ENCODE measurements at places on chromosomes 7 and 10. TPM values are rescaled to one million over a fixed set of nuclear protein-coding genes. Genes with fewer than 3 reads are reported as not detected.

Gene FGFBP3
- 0.68 TPM for total RNA-seq

Gene NKX1-2
- total RNA-seq, result 2.9 TPM

Gene OPN4
- 0.23 TPM for total RNA-seq

Gene AQP1
- total RNA-seq, result 4.8 TPM

Gene CASP2
- 52.7 TPM for total RNA-seq

Gene MLXIPL
- total RNA-seq, result 24.9 TPM

Gene AIFM2
- total RNA-seq, result 40.3 TPM

Gene CCL24
- total RNA-seq, result not detected

Gene CRHR2
- total RNA-seq, result not detected

DNA sequence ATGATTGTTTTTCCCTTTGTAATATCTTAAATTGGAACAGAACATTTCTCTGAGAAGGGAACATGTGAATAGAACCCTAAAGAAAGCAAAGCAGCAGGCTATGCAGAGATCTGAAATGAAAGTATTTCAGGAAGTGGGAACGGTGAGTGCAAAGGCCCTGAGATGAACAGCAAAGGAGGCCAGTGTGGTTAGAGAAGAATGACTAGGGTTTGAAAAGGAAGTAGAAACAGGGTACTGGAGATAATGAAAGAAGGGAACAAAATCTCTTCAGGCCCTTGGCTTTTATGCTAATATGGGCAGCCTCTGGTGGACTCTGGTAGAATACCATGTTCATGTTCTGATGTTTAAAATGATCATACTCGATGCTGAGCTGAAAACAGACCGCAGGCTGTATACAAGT is 22.2 kb downstream of the ARHGAP21 start:
- no peak for DNase-seq

DNA sequence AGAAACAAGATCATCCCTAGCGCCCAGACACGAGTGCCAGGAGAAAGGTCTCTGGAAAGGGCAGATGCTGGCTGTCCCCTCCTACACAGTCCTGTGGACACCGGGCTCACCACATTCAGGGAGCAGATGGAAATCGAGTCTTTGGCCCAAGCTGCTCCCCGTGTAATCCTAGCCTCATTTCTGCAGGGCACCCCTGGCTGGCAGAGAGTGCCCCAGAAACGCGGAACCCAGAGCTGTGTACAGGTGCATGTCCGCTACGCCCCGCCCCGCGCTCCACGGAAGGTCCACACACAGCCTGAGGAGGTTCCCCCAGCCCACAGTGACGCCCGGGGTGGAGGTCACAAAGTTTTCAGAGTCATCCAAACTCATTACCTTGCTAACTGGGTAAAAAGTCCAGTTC is 202.8 kb downstream of the MAD1L1 start:
- no peak for DNase-seq

DNA sequence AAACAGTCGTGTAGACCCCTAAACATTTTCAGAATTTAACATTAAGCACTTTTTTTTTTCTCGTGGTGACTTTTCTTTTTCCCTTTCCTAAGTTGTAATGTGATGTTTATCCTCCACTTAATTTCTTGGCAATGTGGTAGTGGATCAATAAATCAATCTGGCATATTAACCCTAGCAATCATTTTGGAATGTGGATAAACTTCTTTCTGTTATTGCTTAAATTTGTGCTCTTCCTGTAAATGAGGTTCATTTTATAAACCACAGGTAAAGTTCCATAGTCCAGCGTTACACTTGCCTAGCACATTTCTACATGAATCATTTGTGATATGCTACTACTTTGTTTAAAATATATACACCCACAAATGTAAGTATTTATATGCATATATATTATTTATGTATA is 247.4 kb upstream of the ETV1 start:
- peak; percentile 59 for DNase-seq

GRCh38 chr7:11491811-11492210 is 340.2 kb downstream of the THSD7A start:
- DNase-seq, result no peak

DNA sequence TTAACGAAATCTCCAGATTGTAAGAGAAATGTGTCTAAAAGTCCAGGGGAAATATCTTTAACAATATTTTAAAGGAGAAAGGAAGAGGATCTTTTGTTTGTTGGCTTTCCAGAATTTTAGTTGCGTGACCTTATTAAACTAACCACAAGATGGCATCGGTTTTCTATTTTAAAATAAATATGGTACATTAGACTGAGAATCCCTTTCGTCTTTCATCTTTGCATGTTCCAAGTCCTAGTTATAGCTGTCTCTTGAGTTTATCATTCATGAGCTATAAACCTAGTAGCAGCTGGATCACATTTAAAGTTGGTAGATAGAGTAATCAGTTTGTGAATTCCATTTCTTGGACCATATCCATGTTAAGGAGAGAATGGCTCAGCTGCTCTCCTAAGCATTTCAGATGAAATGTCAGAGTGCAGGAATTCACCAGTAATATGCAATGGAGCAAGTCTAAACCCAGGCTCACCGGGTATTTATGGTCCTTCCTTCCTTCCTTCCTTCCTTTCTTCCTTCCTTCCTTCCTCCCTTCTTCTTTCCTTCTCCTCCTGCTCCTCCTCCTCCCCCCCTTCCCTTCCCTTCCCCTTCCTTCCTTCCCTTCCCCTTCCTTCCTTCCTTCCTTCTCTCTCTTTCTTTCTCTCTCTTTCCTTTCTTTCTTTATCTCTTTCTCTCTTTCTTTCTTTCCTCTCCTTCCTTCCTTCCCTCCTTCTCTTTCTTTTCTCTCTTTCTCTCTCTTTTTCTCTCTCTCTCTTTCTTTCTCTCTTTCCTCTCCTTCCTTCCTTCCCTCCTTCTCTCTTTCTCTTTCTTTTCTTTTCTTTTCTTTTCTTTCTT is 57.8 kb upstream of the RAB18 start:
- no peak for DNase-seq

DNA sequence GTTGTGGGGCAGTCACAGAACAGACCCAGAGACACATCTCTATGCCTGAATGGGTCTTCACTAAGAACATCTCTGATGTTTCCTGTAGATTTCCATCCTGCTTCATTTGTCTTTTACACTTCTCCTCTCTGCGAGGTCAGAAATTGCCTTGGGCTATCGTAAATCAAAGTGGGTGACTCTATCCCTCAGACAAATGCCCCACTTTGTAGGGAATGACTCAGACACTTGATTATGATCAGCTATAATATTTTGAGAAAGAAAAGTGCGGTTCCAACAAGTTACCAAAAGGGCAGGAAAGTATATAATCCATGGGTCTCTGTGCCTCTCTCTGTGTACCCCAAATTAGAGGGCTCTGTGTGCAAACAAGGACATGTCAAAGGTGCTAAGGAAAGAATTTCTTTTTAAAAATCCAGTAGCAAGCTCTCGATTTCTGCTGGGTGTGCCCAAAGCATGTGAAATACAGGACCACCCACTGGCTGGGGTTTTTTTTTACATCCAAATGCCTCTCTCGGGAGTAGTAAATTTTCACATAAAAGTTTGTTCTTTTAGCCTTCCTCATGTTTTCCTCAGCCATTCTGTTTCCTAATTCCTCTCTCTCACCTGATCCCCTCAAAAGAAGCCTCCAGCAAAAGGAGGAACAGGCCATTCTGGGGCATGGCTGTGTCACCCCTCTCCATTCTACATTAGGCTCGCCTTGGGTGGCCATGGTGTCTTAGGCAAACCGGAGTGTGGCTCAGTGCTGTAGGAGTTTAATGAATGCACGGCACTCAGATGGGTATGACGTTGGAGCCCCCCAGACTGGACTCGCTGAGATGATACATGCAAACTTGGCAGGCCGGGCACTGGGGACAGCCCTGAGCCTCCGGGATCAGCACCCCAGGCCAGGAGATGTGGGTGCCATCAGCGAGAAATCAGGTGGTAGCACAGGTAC is 6.3 kb upstream of the OPN4 start:
- DNase-seq, result peak; percentile 81

GRCh38 chr10:16360001-16360400 is 76.8 kb upstream of the PTER start:
- DNase-seq, result no peak

DNA sequence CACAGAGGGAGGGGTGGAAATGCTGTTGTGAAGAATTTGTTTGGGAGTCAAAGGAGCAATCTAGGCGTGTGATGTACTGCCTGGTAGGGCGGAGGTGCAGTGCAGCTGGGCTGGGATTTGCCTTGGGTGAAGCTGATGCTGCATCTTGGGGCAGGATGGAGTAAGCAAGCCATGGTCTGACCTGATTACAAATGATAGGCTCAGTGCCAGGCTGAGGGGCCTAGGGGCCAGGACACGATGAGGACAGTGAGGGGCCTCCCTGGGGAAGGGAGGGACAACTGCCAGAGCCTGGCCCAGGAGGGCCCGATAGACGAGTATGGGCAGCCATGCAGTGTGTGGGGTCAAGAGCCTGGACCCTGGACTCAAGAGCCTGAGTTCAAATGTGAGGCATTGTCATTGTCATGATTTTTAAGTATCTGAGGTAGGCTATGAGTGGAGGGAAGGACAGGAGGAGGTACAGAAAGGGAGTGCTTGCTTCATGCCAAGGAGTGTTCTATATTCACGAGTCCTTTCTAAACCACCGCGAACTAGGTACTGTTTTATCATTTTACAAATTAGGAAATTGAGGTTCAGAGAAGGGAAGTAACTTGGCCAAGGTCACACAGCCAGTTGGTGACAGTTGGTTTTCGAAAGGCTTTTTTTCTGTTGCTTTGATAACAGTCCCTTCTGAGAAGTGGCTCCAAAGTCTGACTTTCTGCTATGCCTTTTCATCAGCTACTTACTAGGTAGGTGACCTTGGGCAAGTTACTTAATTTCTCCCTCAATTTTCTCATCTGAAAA is 29.7 kb downstream of the HIF1AN start:
- no peak for DNase-seq

DNA sequence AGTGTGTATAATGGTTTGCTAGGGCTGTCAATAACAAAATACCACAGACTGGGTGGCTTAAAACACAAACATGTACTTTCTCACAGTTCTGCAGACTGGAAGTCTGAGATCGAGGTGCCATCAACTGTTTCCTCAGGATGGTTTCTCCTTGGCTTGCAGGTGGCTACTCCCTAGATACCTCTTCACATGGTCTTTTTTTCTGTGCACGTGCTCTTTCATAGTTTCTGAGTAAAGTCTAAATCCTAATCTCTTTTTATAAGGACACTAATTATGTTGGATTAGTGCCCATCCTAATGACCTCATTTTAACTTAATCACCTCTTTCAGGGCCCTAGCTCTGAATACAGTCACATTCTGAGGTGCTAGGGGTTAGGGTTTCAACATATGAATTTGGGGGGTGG is 65.9 kb downstream of the AMPH start:
- DNase-seq, result no peak

DNA sequence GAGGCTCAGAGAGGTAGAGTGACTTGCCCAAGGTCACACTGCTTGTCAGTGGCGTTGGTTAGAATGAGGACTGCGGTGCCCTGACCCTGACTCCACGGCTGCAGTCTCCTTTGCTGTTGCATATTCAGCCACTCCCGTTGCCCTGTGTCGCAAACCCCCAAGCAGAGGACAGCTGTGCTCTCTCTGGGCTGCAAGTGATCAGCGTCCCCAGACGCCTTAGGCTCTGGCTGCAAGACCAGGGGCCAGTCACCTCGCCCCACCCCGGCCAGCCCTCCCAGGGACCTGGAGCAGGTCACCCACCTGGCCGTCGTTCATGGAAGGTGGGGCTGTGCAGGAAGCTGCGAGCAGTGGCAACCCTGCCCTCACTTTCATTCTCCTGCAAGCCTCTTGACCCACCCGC is 51.7 kb upstream of the NANOS1 start:
- DNase-seq, result no peak

DNA sequence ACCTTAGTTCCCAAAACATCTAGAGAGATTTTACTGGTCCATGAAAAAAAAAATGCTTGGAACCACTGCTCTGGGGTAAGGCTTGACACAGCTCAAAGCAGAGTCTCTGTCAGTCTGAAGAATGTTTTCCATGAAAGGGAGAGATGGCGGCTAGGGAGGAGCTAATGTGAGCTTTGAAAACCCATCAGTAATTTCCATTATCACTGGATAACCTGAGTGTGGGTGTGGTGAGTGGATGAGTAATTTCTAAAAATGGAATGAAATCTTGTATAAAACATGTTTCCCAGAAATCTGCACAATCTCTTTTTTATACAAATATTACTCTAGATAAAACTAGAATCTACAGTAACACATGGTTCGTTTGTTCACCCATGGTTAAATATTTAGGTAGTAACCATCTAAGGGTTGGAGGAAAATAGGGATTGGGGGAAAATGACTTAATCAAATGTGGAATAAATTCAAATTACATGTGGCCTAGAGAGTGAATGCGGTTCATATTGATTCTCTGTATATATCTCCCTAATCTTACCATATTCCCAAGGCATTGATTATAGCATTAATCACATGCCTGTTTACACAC is 289.4 kb downstream of the RNLS start:
- DNase-seq, result no peak

- DNase-seq, result no peak
Measured at GRCh38 chr7:138814816-138815332, 16.9 kb upstream of the ATP6V0A4 start.

GRCh38 chr7:28596245-28596935 is 184.1 kb downstream of the CREB5 start:
- DNase-seq, result no peak

- DNase-seq, result no peak
Measured at GRCh38 chr7:14389595-14389994, 400.1 kb upstream of the ETV1 start.

GRCh38 chr10:97724341-97724941 is 10.9 kb downstream of the MARVELD1 start:
- no peak for DNase-seq

DNA sequence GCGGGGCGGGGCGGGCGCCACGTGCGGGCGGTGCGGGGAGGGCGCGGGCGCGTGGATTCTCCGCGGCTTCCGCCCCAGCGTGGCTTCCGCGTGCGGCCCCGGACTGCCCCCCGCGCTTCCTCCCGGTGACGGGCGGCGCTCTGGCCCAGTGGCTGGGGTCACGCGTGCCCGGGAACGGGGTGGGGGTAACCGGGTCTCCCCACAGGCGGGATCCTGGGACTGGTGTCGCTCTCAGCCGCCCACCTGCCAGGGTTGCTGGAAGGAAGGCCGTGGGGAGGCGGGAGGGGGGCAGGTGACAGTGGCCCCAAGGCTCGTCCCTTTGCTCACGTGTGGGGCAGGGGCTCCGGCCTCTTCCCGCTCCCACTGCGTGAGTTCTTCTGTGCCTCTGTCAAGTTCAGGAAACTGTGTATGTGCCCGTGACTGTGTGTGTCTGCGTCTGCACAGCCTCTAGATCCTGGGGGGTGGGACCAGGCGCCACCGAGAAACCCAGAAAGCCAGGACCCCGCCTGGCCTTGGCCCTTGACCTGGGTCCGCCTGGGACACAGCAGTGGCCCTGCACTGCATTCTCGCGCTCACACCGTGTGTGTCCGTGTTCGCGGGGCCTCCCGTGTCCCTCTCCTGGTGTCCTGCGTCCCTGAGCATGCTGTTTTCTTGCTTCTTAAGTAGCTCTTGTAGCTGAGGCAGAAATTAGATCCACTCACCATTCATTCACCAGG is 919 bp downstream of the MAFK start:
- no peak for DNase-seq

DNA sequence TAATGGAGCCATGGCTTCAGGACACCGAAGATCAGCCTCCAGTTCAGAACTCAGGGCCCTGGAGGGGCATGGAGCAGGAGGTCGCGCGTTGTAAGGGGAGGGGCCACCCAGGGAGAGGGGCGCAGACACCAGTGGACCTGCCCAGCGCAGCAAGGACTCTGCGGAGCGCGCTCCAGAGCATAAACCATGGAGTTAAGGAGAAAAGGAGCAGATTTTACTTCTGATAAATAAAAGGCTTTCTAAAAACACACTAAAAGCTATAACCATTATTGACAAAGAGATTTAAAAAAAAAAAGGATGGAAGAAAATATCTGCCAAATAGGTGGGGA is 10.5 kb downstream of the CALY start:
- no peak for DNase-seq

GRCh38 chr10:129345763-129346162 is 121.3 kb upstream of the MGMT start:
- DNase-seq, result no peak

- peak; percentile 60 for DNase-seq
Measured at GRCh38 chr7:25262586-25262985, 34.3 kb upstream of the NPVF start.
